ENCODE measurements at places on chromosomes 5 and 9. TPM values are rescaled to one million over a fixed set of nuclear protein-coding genes. Genes with fewer than 3 reads are reported as not detected.
A peak's percentile ranks its signal among the peaks of the same experiment; 100 is the strongest.

DNA sequence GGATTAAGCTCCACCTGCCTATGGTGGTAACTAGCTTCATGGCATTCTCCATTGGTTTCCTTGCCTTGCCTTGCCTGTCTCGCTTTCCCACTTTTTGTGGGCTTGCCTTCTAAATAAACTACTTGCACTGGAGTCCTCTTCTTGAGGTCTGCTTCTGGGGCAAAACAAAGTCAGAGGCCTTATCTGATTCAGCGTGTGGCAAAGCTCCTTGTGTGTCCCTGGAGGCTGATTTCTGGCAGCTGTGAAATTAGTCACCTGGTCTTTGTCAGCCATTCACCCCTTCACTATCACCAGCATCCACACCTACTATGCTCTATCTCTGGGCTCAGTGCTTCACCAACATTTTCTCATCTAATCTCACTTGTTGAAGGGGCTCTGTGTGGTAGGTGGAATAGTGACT, 176.2 kb downstream of the SEC61B start:
- ATAC-seq, result no peak

Gene RHOBTB3
- total RNA-seq, result 55.6 TPM

DNA sequence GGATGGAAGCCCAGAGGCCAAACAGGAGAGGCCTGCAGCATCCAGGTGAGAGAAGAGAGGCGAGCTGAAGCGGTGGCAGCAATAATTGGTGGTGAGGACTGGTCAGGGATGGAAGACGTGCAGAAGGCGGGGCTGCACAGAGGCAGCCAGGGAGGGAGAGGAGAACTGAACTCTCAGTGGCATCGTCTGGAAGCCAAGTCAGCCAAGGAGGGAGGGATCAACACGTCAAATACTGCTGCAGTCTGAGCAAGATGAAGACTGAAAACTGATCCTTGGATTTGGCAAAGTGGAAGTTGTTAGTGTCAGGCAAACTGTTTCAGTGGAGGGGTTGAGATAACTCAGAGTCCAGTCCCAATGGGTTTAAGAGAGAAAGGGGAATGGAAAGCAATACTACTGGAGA, 145.4 kb downstream of the CDK5RAP2 start:
- peak; percentile 60 for ATAC-seq

DNA sequence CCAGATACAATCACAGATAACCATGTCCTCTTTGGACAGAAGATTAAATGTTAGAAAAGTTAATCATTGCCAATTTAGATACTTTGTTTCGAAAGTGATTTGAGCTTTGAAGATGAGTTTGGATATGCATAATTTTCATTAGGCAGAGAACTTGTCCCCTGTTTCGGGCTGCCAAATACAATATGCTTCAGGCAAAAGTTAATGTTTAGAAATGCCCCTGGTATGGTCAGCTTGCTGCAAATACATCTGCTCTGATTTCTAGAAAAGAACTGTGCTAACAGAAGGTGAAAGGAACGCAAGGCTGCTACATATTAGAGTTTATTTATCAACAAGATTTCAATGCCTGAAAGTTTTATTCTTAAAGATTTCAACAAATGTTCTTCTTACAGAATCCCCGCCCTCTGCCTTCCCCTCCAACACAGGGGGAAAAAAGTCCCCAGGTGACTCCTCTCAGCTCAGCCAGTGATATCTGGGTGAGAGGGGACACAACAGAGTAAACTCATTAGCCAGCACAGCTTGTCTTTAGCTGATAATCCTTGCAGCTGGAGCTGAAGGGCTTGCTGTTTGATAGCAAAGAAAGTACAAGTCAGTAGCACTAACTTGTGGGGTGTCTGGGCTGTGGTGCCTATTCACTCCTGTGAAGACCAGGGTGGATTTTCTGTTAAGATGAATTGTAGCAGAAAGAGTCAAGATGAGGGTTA, 435.7 kb downstream of the DMAC1 start:
- ATAC-seq, result no peak

GRCh38 chr9:19464061-19464763, 55.4 kb downstream of the ACER2 start:
- ATAC-seq, result no peak

DNA sequence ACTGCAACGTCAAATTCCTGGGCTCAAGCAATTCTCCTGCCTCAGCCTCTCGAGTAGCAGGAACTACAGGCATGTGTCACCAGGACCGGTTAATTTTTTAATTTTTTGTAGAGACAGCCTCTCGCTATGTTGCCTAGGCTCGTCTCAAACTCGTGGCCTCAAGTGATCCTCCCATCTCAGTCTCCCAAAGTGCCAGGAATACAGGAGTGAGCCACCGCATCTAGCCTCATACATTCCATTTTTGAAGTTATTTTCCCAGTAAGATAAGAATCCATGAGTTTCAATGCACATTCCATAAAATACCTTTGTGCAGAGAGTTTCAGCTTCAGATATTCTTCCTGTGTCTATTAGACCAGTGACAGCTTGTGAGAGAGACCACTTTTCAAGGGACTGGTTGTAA, 70.4 kb downstream of the SKIC3 start:
- ATAC-seq, result no peak

- peak; percentile 39 for ATAC-seq
Observed at GRCh38 chr5:93601071-93601801, 18.2 kb downstream of the NR2F1 start.

DNA sequence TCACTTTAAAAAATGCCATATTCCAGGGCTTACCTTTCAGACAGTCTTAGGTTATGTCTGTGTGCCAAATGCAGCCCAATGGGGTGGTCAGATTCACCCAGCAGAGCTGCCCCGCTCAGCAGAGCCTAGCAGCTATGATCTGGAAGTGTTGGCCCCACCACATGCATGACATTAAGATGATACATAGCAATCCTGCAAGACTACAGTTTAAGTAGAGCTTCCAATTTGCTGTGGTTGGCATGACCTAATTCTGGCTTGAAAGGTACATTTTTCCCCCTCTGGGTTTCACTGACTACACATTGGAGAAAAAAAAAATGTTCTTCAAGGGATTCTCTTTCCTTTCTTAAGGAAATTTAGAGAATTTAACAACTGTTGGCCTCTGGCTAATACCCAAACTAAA, 22.5 kb downstream of the MEF2C start:
- ATAC-seq, result no peak

DNA sequence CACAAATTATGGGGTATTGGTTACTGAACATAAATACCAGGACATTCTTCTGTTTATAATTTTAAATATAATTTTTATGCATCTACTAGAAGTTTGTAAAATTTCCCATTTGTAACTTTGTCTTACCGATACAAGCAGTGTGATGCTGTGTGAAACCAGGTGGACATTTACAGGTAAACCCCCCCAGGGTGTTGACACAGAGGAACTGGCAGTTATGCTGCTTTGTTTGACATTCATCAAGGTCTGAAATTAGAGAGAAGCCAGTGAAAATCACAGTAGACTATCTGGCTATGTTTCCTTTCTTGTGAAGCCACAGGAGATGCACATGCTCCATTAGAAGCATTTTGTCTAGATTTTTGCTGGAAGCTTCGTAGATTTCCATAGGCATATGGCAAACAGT, 190.9 kb downstream of the SLC12A2 start:
- ATAC-seq, result no peak

- no peak for ATAC-seq
Observed at GRCh38 chr5:56624751-56625150, 190.6 kb upstream of the MAP3K1 start.

DNA sequence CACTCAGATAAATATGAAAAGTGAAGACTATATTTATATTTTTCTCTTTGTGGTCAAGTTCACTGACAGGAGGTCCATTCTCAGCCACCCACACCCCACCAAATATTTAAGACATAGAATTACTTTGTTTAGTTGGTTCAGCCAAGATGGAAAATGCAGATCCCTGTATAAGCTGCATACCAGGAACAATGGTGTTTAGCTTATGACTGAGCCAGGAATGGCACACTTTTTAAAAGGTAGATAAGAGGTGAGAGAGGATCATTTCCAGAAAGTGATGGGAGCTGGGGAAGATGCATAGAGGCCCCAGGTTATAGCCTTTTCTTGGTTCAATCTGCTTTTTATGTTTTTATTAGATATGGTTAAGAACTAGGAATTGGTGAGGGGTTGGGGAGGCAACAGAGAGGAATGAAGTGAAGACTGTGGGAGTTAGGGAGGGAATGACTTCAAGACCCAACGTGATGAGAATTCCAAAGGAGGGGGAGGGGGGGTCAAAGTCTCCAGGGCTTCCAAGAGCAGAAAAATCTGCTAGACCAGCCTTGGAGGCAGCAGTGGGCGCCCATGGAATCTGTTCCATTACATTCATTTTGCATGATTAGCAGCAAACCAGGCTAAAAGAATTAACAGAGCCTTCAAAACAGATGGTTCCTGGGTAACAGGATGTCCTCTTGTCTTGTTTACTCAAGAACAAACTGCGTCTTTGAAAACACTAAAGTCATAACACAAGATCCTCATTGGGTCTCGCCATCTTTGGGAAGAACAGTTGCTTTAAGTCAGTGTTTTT, 95.2 kb downstream of the FGF1 start:
- no peak for ATAC-seq

DNA sequence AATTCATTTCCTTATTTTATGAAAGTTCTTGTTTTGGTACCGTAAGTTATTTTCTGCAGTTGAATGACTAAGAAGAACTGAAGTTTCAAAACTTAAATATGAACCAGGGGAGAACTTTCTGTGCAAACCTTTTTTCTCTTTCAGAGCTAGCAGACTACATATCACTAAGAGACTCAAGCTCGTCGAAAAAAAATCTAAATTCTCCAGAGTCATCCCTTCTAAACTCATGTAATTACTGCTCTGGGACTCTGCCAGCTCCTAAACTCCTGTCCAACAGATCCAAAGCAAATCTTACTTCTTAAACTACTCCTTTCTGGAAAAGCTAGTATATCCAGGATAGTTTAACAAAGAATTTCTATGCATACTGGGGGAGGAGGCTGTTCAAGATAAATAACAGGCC, 87.0 kb upstream of the NR5A1 start:
- no peak for ATAC-seq

Gene SOHLH1
- not detected for total RNA-seq

DNA sequence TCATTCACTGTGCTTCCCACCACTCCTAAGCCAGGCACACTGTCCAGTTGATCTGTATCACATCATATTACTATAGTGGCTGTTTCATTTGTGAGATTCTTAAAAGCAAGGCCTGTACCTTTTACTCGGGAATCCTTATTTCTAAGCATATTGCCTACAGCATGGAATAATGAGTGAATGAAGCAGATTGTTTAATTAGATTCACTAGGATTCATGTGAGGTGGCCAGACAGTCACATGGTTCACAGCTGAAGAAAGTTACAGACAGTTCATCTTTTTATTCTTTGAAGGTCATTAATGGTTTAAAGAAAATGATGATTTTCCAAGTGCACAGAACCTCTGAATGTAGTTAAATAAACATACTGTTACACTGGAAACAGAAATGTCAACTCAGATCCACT, 24.3 kb upstream of the SEMA6A start:
- no peak for ATAC-seq

DNA sequence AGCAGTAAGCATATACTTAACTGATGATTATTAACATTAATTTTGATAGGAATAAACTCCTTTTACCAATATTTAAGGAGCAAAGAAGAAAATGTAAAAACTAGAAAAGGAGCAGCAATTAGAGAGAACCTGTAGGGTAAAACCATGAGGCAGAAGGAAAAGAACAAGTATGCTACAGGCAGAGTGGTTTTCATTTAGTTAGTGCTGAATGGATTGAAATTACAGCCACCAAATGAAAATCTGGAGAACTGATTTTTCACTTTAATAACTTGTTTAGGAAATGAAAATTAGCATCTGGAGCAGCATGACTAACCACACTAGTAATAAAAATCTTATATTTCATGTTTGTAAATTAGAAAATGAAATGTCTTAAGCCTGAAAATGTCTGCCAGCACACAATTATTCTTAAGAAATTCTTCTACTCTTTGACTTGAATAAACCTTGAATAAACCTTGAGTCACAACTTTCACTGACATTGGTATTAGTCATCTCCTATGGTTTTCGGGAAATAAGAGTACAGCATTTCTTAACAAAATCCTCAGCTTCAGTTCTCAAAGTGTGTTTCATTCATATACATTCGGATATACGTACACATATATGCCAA, 1504.9 kb upstream of the C9orf72 start:
- no peak for ATAC-seq

Gene GPR151
- not detected for total RNA-seq

Gene GABRG2
- 0.27 TPM for total RNA-seq

Gene CHSY3
- 0.78 TPM for total RNA-seq

- ATAC-seq, result no peak
Observed at GRCh38 chr5:19492861-19493260, 495.1 kb downstream of the CDH18 start.

- ATAC-seq, result no peak
Observed at GRCh38 chr5:115363879-115364278, 67.4 kb upstream of the CCDC112 start.

GRCh38 chr9:112104901-112105300, 70.2 kb downstream of the SUSD1 start:
- ATAC-seq, result no peak

Gene OTULINL
- 7.9 TPM for total RNA-seq

DNA sequence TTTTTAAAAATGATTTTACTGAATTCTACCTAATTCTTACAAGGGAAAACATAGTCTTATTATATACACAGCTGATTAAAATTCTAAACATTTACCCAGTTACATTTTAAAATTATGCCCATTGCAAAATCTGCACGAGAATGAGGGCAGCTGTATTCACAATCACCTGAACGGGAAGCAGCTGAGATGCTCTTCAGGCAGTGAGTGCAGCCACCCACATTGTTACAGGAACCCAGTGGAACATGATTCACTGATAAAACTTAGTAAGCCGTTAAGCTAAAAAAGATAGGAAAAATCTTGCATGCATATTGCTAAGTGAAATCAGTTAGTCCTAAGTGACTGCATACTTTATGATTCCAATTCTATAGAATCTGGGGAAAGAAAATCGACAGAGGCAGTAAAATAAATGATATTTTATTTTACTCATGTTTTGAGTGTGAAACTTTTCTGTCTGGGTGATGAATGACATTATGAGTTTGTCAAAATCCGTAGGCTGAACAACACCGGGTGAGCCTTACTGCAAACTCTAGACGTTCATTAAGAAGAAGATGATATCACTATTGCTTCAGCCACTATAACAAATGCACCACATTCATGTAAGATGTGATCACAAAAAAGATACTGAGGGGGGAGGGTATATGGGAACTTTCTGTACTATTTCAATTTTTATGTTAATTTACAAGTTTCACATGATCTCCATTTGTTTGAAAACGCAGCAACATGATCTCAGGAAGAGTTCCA, 39.1 kb upstream of the FLT4 start:
- no peak for ATAC-seq

DNA sequence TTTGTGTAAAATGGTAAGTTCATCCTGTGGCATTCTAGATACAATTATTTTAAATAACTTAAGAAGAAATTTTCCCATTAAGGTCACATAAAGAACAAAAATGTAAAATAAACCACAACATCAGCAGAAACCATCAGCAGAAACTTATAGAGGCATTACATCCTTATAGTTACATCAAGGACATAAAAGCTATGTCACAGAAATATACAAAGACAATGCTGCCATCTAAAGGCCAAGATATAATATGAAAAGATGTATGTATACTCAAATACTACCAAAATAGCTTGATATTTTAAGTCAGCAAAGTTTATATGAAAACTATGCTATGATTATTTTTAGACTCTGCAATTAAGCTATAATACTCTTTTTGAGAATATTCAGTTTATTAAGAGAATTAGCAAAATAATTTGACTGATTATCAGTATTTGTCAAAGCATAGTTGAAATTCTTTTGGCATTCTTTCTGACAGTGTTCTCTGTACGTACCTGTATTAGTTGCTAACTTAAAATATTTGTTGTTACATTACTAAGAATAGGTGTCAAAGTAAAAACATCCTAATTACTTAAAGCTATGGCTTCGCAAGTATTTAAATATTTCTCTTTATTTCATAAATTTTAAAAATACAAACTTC, 36.2 kb downstream of the FBXL17 start:
- ATAC-seq, result no peak
